GM20000 (cell line): ENCODE measurements at places on chromosomes 6 and 20.

DNA sequence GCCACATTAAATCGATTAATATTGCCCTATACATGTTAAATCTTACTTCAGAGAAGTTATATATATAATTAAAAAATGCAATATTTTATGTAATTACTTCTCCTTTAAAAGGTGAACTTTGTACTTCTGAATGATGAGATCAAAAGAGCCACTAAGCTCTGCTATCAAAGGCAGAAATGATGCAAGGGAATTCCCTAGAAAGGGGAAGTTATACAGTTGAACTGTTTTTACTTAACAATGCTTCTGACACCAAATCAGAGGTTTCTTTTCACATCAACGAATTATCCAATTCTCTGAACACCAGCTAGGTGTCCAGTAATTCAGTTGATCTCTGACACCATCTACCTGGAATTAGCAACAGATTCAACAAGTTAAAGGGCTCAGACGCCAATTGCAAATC is 319.9 kb upstream of the TSHZ2 start:
- no peak for DNase-seq

DNA sequence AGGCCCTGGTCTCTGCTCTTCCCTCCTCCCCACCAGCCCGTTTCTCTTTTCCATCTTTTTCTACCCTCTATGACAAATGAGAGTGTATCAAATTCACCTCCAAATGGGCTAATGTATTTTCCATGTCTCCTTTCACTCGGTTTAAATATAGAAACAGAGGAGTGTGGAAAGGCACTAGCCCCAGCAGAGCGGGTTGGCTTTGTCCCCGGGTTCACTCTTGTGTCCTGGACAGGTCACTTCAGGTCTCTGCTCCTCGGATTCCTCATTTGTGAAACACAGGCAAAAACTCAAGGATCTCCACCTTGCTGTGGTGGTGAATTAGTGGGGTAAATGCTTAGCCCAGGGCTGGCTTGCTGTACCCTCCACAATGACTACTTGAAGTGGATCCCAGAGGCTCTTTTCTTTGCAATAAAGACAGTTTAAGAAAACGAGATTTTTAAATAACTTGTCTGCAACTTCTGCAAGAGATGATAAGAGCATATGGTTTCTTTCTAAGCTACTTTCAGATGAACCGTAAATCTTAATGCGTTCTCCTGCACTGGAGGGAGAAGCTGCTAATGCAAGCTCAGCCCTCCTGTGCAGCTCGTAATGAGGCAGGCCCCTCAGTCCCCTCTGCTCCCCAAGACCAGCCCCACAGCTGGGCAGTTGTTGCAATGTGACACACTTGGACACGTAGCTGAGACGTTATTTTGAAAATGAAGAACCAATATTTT is 292.9 kb downstream of the THBS2 start:
- no peak for DNase-seq

DNA sequence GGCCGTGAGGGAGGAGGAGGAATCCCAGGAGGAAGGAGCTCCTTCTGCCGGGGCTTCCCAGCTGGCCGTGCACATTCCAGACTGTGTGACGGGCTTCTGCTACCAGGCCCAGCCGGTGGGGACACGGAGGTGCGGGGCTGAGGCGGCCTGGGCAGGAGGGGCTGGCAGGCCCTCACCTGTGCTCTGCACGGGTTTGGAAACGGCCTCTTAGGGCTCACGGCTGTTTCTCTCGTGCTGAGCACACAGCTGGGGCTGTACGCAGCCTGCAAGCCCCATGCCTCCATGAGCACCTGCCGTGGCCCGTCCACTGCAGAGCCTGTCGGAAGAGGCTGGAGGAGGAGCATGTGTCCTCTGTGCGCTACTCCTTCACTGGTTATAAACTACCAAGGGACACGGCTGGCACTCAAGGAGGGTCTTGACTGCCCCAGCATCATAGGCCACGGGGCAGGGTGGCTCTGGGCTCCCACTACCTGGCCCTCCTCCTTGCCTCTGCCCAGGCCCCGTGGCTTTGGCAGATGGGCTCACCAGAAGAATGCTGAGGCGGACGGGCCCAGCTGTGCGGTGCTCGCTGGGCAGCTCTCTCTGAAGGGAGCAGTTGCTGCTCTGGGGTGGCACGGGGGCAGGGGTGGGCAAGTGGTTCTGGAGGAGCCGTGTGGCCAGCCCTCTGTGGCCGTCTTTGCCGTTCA is 15.8 kb downstream of the NPEPL1 start:
- no peak for DNase-seq

DNA sequence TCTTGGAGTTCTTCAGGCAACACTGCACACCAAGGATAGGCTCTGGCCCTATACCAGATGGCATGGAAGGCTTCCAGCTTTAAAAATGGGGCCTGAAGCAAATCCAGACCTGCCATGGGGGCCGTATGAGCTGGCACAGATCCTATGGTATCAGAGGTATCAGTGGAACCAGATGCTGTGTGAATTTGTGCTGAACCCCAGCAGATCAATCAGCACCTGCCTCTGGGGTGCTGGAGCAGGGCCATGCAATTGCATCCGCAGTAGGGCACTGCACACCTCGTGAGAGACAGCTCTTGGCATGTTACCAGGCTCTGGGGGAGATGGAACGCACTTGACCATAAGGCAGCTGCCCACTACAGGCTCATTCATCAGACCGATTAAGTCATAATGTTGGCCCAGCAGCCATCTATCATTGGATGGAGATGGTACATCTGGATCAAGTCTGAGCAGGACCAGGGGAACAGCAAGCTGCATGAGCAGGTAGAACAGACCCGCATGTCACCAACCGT is 221.5 kb downstream of the MYLK4 start:
- DNase-seq = no peak

DNA sequence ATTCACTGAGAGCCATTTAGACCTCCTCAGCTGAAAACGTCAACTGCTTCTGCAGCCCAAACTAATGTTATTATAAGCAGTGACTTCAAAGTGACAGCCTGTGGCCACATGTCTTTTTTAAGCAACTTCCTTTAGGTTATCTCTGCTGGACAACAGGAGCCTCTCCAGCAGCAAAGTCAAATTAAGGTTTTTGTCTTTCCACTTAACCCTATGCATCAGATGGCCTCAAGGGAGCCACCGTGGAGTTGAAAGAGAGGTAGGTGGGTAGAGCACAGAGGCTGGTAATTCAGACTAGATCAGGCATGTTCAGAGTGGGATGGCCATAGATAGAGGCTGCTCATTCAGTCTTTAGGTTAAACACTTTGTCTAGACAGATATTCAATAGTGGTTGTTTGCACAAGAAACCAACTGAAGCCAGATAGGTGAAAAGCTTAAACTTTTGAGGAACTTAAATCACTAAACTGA is 300.6 kb upstream of the ECI2 start:
- no peak for DNase-seq

DNA sequence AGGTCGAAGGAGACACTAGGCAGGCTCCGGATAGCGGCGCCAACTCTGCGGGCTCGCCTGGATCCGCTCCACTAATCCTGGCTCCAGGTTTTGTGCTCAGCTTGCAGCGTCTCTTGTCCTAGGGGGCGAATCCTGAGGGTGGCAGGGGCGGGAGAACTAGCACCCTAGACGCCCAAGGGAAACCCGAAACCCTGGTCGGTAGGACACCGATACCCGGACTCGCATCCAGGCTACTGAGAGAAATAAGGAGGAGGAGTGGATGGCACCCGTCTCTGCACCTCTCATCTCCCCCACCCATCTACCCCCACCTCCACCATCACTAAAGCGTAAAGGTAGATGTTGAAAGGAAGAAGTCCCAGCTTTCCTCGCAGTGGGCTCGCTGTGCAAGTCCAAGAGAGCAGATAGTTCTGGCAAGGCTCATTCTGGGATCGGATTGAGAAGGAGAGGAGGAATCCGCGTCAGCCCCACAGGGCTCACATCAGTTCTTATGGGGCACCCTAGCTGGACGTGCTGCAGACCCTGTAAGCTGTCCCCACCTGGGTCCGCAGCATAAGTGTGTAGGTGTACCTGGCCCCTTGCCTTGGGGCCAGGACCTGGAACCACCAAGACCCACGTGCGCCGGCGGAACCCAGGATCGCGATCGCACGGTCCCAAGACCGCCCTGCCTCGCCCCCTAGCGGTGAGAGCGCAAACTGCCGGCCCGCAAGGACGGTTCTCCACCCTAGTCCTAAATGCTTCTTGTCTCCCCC is 6.9 kb downstream of the SLC32A1 start:
- peak; percentile 83 for DNase-seq

GRCh38 chr20:57772349-57772964 is 62.6 kb upstream of the PMEPA1 start:
- no peak for DNase-seq

- DNase-seq = peak; percentile 51
Observed at GRCh38 chr20:33811776-33812151, 616 bp downstream of the CHMP4B start.

- DNase-seq = no peak
Observed at GRCh38 chr20:13180986-13181889, 39.8 kb upstream of the ISM1 start.

DNA sequence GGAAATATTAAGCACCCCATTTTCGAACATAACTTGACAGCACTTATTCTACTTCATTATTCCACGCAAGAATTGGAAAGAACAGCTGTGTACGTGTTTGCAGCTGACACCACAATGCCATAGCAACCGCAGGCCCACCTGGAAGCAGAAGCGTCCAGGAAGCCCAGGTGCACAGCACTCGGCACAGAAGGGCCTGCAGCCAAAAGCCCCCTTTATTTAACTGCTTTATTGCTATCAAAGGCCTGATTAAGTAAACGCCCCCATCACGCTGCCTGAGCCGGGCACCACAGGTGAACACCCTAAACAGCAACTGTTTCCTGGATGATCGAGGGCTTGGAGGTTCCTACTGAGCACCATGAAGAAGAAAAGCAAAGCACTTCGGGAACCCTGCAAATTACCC is 6.3 kb downstream of the TAF4 start:
- DNase-seq = no peak

DNA sequence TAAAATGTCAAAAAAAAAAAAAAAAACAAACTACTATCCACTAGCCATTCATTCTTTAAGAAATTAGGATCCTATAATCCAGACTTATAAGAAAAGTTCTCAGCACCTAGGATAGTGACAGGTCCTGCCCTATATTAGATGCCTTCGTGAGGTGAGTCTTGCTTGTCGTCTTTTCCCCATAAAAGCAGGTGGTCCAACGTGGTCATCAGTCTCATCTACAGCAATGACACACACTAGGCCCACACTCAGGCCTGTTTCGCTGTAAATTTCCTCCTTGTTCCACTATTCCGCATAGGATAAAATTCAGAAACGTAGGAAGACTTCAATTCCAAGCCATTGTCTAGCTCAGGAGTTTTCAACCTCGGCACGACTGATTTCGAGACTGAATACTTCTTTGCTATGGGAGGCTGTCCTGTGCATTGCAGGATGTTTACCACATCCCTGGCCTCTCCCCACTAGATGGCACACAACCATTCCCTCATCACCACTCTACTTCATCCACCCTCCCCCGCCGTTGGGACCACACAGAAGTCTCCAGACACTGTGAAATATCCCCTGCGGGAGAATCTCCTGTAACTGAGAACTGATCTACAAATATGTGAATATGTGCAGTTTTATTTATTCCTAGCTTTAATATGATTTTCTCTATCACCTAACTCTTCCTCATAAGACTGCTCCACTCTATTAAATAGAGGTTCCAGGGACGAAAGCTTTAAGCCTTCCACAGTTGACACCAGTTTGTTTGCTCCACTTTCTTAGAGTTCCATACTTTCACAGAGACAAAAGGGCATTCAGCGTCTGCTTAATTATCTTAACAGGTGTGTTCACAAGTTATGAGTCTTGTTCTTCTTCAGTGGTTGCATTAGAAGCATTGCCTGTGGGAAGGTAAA is 346.3 kb downstream of the BMP2 start:
- DNase-seq = no peak

- DNase-seq = no peak
Observed at GRCh38 chr6:25660512-25660911, 8.5 kb downstream of the SCGN start.

- DNase-seq = no peak
Observed at GRCh38 chr20:35556871-35557270, 15.0 kb downstream of the ERGIC3 start.

DNA sequence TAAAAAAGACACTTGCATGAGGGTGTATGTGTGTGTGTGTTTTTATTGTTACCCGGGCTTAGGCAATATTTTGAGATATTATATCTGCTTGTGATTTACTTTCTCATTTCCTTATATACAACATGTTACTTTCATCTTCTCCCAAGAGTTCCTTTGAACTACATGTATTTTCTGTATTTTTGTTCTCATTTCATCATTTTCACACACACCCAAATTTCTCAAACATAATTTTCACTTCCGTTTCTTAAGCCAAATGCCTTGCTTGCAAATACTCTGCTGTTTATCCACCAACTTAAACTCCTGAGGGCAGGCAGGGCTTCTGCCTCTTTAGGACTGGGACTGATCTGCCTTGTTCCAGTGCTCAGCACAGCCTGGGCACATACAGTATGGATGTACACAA is 69.3 kb upstream of the FYN start:
- no peak for DNase-seq

DNA sequence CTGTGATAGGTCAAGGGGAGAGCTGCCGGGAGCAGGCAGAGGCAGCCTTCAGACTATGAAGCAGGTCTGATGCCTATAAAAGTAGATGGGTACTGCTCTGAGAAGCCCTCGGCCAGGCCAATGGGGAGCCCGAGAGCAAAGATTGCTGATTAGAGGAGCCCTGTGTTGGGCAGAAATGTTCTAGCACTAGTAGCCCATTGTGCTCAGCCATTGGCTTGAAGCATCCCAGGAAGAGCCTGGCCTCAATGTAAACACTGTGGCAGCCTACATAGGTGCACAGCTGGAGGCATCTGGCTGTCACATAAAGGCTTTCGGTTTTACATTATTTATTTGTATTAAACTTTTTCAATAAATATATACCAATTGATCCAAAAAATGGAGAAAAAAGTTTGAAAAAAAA is 67.7 kb downstream of the SNAP25 start:
- no peak for DNase-seq

- DNase-seq = peak; percentile 40
Observed at GRCh38 chr20:44448753-44449546, 26.7 kb upstream of the TTPAL start.

GRCh38 chr6:35051396-35051795 is 89.7 kb downstream of the TCP11 start:
- DNase-seq = no peak

- DNase-seq = peak; percentile 39
Observed at GRCh38 chr20:40160097-40160550, 528.9 kb downstream of the MAFB start.

GRCh38 chr6:98384334-98384733 is 450.0 kb upstream of the POU3F2 start:
- DNase-seq = no peak

DNA sequence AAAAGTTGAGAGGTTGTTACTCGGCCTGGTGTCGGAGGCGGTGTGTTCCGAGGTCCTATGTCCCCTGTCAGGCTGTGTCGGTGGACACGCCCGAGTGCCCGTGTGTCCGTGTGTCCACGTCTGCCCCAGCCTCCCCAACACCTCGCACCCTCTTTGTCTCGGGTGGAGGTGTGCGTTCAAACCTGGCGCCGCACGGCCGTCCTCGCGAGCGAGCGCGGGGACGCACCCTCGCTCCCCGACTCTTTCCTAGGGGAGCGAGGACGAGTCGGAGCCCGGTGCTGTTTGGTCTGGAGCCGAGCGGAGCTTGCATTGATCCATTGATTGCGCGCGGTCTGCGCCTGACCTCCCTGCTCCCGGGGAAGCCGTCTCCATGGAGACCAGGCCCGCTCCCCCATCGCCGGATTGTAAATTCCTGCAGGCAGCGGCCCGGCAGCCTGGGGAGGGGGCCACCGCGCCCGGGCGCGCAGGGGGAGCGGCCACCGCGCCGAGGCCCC is 411 bp upstream of the SCUBE3 start:
- no peak for DNase-seq
